ENCODE measurements at places on chromosomes 3 and 15.

DNA sequence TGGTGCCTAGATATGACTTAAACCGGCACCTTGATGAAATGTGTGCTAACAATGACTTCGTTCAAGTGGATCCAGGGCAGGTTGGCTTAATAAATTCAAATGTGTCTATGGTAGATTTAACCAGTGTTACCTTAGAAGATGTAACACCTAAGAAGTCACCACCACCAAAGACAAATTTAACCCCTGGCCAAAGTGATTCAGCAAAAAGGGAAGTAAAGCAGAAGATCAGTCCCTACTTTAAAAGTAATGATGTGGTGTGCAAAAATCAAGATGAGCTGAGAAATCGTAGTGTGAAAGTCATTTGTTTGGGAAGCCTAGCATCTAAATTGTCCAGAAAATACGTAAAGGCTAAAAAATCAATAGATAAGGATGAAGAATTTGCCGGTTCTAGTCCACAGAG is 1.1 kb downstream of the FAN1 start:
- DNase-seq, result no peak

GRCh38 chr3:69299344-69299743 is 86.5 kb downstream of the FRMD4B start:
- DNase-seq, result no peak

- no peak for DNase-seq
Observed at GRCh38 chr15:86829245-86829644, 749.6 kb downstream of the AGBL1 start.

GRCh38 chr3:178172121-178172520 is 364.1 kb upstream of the KCNMB2 start:
- DNase-seq, result no peak

GRCh38 chr3:124496061-124496460 is 234.2 kb upstream of the UMPS start:
- DNase-seq, result no peak

- DNase-seq, result peak; percentile 87
Observed at GRCh38 chr3:13480340-13481318, 523 bp downstream of the HDAC11 start.

GRCh38 chr3:192915304-192915703 is 2.4 kb downstream of the MB21D2 start:
- no peak for DNase-seq

DNA sequence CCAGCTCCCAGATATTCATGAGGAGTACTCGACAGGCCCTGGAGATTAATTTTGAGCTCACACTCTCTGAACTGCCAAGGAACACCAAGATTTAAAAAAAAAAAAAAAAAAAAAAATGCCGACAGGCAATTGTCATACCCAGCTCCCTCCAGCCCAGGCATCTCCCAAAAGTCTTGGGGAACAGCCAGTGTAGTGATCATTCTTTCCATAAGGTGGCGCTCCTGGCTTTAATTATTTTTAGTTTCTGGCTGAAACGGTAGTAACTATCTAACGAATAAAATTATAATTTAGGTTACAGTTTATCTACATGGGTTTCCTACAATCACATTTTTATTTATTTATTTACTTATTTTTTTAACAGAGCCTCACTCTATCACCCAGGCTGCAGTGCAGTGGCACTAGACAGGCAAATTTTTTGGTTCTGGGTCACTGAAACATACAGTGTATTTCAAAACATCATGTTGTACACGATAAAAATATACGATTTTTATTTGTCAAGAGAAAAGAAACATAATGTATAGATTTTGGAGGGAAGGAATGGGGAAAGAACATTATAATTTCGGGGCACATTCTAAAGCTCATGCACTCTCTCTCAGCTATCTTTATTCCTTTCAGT is 157.3 kb downstream of the ADAMTS9 start:
- DNase-seq, result peak; percentile 29

DNA sequence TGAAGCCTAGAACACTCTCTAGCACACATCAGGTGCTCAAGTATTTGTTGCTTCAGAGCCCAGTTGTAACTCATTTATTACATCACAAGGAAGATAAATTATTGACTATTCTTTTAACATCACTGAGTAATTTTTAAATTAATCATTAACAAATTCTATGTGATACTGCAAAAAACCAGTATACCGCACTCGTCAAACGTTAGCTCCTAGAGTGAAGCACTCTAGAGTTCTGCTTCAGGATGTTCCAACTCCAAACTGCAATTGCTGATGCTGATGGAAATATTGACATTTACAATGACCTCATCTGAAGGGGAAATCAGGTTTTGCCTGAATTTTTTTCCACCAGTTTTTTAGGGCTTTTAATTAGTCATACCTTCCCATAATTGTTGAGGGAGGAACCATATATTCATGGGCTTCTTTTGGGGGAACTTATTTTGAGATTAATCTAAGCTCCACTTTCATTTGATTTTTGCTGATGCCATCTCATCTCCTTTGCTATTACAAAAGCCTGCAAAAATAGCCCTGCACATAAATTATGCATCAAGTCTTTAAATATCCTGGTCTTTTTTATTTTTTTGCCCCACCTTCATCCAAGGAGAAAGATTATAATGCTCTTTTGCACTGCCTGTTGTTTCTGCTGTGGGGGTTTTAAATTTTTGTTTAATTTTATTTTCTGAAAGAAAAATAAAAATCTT is 123.0 kb upstream of the STAC start:
- no peak for DNase-seq

- DNase-seq, result no peak
Observed at GRCh38 chr15:79025802-79026201, 64.8 kb downstream of the RASGRF1 start.

All from pancreas (tissue), 10 donors.